ENCODE measurements at places on chromosomes 12 and 14. TPM values are rescaled to one million over a fixed set of nuclear protein-coding genes. Genes with fewer than 3 reads are reported as not detected.

ESYT1 gene
- 27.0 TPM for total RNA-seq

DNA sequence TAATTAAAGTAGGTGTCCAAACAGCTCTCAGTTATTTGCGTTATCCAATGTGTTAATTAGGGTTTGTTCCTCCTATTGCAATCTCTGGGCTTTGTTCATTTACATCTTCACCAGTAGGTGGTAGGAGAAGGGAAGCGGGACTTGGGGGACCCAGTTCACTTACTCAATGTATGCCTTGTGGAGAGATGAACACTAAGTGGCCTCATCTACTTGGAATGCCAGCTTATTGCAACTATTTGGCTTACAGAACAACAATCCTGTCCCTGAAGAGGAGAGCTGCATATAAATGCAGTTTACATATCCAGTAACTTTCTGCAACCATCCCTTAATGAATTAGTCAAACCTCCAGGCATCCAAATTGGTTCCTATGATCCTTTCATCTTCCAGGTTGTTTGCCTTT, 417.1 kb upstream of the CCDC196 start:
- DNase-seq = no peak

OTX2 gene
- total RNA-seq = not detected

GRCh38 chr14:78278464-78279250, 108.5 kb downstream of the NRXN3 start:
- no peak for DNase-seq

KCNJ8 gene
- 53.5 TPM for total RNA-seq

SERPINA6 gene
- not detected for total RNA-seq

GRCh38 chr14:47278233-47278842, 397.1 kb downstream of the MDGA2 start:
- DNase-seq = no peak

- no peak for DNase-seq
Observed at GRCh38 chr14:70722418-70722817, 80.7 kb downstream of the TTC9 start.

CPSF2 gene
- total RNA-seq = 35.3 TPM

DNA sequence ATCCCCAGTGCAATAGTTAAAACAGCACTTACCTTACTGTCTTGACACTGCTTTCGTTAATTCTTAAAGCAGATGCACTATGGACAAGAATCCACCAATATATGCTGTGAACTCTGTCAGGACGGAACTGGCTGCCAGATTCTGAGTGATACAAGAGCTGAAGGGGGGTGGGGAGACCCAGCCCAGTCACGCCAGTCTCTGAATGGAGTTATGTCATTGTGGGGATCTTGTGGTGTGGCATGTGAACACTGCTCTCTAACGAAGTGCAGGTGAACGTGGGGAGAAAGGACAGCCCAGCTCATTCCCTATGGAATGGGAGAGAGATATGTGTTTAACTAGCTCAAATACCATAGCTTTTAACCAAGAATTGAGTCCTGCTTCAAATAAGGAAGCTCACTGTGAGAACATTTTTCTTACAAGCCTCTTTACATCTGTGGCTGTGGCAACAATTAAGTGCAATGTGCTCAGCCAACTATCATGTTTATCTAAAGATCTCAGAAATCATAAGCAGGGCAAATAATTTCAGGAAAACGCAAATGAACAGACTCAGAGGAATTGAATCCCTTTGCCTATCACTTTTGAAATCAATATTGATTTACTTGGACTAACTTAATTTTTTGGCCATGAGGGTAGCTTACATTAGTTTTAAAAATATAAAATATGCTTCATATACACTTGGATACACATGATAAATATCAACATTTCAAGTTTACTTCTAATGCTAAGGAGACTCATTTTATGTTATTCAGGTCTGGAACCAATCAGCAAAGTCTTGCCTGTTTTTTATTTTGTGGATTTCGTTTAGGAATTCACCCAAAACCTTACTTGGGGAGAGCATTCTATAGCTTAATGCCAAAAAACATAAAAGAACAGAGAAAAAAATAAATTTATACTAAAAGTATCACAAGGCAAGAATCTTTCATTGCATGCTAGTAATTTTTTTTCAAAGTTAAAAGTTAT, at the start of gene LUM:
TSS of gene LUM (minus strand) at position 129 of the 960 bp plus-strand sequence. CDS start 2,515 bp downstream, outside the sequence.
- DNase-seq = peak; percentile 57

DNA sequence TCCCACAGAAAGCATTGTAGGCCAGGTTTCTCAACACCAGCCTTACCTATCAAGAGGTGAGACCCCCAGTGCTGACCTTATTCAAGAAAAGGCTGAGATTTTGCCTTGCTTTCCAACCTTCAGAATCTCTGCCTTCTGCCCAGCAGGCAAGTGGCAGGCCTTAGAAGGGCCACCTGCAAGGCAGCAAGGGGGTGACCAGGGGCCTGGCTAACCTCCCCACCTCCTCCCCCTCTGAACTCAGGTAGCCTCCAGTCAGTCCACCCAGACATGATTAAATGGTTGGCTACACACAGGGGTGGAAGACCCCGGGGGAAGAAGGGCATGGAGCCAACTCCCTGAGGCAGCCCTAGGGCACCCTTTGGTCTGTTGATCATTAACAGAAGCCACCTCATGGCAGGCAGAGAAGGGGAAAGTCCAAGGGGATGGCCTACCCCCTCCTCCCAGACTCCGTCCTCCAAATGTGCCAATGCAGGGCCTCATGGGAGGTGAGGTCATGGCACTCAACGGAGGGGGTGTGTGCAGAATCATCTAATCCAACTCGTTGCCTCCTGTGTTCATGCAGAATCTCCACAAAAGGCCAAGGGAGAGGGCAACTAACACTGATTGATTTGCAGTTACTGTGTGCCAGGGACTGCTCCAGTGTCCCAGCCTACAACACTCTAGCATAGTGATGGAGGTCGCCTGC, 8.5 kb downstream of the ZFP36L1 start:
- peak; percentile 51 for DNase-seq

DNA sequence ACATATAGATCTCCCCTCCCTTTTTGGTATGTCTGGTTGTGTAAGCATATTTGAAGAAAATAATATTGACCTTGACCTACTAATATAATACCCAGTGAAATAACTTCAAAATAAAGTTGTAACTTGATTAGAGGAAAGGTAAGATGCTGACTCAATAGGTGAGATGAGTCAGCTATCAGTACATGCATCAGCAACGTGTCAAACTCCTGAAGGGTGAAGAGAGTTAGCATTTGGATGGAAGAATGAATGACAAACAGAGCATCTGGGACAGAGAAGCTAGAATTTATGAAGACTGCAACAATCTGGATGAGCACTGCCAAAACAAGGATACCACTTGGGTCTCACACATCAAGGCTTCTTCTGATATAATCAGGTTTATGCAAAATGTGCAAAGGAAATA, 74.9 kb downstream of the PPP2R5E start:
- DNase-seq = no peak

DNA sequence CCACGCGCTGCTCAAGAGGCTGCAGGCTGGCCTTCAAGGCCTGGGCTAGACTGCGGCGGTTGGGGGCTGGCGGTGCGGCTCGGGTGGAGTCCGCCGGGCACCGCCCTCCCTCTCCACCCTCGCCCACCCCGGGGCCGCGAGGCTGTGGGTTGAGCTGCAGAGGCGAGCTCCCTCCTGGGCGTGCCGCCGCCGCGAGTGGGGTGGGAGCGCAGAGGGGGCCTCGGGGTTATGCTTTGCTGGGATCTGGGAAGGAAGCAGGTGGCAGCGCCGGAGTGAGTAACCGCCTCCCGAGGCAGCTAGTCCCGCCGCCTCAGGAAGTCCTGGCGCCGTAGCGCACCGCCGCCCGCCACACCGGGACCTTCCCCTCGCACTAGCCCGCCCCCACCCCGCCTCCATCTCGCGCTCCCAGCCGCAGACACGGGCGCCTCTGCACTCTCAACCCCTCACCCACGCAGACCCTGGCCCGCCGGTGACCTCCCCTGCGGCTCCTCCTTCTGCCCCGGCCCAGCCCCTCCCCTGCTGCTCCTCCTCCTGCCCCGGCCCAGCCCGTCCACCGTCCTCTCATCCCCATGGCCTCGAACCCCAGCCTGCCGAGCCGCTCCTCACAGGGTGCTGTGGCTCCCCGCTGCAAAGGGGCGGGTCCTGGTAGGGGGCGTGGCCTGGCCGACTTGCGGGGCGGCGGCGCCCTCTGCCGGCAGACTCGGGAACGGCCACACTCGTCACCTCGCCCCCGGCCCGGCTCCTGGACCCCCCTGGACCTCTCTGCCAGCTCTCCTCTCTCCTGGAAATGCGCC, 16.6 kb downstream of the TAMALIN start:
- peak; percentile 95 for DNase-seq

GRCh38 chr12:21651821-21652220, 5.8 kb downstream of the LDHB start:
- DNase-seq = no peak

DNA sequence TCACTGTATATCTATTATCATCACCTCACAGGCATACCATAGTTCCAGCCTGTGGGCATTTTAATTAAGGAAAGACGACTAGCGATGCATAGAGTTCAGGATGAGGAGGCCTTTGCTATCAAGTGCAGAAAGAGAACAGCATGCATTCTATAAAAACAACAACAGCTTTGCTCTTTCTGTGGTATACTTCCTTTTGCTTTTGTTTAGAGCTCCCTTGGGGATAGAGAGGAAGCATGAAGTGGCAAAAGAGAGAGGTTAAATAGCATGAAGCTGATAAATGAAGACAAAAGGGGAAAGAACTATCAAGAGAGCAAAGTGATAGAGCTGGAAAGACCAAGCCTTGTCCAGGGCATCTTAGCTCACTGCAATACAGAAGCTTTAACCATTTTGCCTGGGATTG, 23.5 kb downstream of the IFNG-AS1 start:
- no peak for DNase-seq

- DNase-seq = no peak
Observed at GRCh38 chr14:95507701-95508103, 8.7 kb downstream of the SYNE3 start.

- no peak for DNase-seq
Observed at GRCh38 chr12:124660851-124661250, 93.4 kb upstream of the NCOR2 start.

GRCh38 chr14:32332415-32333316, 3.6 kb downstream of the AKAP6 start:
- no peak for DNase-seq

SMOC1 gene
- 1.8 TPM for total RNA-seq

DNA sequence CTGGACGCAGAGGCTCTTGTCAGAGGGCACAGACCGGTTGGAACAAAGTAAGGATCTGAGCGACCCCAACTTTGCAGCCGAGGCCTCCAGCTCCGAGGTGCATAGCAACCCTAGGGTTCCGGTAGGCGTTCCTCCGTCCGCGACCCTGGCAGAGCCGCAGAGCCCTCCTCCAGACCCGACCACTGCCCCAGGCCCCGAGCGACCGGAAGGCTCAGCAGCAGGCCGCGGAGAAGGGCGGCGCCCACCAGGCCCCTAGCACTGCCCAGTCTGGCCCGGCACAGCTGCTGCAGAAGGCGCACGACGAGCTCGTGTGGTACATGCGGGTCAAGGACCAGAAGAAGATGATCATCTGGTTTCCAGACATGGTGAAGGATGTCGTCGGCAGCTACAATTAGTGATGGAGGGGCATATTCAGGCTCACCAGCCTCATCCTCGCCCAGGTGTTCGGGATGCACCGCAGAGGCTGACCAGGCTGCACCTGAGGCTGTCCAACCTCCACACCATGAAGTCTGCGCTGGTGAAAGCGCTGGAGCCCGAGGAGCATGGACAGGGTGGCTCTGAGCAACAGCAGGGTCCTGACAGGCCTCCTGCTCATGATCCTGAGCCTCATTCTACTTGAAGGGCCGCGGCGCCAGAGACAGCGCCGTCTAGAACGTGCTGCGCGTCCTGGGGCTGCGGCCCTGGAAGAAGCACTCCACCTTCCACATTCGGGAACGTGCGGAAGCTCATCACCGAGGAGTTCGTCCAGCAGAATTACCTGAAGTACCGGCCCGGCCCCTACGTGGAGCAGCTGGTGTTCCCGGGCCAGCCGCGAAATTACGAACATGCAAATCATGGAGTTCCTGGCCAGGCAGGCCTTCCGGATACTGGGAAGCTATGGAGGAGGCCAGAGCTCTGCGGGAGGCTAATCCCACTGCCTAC, 24.5 kb downstream of the CAPS2 start:
- DNase-seq = no peak

GRCh38 chr12:127873306-127873705, 393.7 kb upstream of the TMEM132C start:
- DNase-seq = no peak

DNA sequence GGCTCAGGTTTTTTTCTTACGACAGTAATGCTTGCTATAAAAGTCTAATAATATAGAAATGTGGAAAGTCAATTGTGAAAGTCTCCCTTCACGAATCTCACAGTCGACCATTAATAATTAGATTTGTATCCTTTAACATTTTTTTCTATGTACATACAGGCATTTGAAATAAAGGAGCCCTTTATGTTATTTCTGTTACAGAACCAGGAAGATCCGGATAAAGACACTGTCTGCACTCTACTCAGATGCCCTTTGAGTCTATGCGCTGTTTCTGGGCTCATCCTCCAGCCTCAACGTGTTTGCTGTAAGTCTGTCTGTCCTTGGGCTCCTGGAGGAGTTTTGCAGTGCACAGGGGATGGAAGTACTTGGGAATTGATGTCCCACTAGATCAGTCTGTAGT, 212.2 kb upstream of the ATP2B1 start:
- no peak for DNase-seq

All from Right ventricle myocardium superior (tissue), 1 donor.